Endothelial cell of umbilical vein (primary cell): ENCODE measurements at places on chromosomes 3 and 15. TPM values are rescaled to one million over a fixed set of nuclear protein-coding genes. Genes with fewer than 3 reads are reported as not detected.

- no peak for DNase-seq
Observed at GRCh38 chr3:98612996-98613517, 19.6 kb upstream of the CPOX start.

- no peak for DNase-seq
Observed at GRCh38 chr3:144142151-144142840, 170.7 kb downstream of the DIPK2A start.

- DNase-seq: peak; percentile 70
Observed at GRCh38 chr15:95558131-95558530, 772.4 kb upstream of the NR2F2 start.

GRCh38 chr15:87916208-87916607 is 340.3 kb downstream of the NTRK3 start:
- no peak for DNase-seq

- no peak for DNase-seq
Observed at GRCh38 chr15:94229591-94230369, 1.6 kb upstream of the MCTP2 start.

GRCh38 chr3:53682807-53683206 is 163.4 kb downstream of the CHDH start:
- no peak for DNase-seq

DNA sequence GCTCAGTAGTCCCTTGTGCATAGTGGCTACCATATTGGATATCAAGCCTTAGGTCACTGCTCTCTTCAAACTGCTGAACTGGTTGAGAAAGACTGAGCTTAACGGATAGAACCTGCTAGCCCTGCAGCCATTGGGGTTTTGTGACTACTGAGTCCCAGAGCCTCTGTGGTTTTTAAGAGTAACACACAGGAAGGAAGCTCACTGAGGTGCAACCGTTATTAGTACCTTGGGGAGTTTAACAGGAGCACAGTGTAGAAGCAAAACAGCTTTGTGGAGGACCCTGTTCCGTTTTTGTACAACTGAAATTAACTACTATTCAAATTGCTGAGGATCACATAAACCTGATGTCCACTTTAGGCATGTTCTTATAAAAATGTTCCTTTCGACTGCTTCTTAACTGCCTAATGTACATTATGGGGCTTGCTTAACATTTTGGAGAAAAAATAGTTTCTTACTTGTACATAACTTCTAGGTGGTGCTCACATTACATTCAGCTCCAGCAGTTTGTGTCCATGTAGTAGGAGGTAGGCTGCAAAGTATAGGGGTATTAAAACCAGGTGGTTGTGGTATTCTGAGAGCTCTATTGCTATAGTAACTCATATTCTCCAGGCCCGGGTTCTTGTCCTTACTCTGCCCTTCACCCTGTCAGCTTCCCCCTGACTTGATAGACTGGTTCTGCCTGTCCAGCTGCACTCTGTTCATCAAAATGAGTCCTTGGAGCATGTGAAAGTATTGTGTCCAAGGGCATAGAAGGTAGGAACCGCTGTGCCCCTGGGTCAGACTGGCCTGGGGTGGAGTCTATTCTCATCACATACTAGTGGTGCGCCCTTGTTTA is 17.3 kb downstream of the PXK start:
- no peak for DNase-seq

- no peak for DNase-seq
Observed at GRCh38 chr15:66388576-66388975, 1.9 kb downstream of the MAP2K1 start.

- peak; percentile 84 for DNase-seq
Observed at GRCh38 chr3:112353365-112353764, 20.4 kb downstream of the CD200 start.

DNA sequence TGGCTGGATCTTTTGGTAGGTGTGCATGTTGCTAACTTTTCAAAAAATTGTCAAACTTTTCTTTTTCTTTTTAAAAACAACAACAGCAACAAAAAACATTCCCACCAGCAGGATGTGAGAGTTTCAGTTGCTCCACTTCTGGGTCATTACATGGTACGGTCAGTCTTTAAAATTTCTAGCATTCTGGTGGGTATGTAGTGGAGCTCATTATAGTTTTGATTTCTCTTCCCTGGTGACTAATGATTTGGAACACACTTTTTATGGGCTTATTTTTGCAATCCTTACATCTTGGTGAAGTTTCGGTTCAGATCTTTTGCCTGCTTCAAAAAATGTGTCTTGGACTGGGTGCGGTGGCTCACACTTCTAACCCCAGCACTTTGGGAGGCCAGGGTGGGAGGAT is 19.3 kb downstream of the ATP1B3 start:
- DNase-seq: no peak

DNA sequence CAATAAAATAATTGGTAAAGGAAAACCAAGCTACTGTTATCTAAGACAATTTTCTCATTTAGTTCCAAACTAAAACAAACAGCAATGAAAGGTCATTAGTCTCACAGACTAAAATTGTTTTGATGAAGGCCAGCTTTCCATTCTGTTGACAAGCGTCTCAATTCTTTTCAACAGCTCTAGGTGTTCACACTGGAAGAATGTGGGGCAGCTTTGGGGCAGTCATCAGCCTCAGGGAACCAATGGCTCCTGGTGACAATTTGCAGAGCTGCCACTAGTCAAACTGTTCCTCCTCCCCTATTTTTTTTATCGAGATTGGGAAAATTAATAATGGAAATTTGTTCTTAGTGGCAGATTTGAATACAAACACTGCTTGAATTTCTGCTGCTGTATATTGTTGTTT is 104.2 kb downstream of the MEIS2 start:
- DNase-seq: no peak

- no peak for DNase-seq
Observed at GRCh38 chr3:167691366-167691765, 37.6 kb upstream of the WDR49 start.

- DNase-seq: peak; percentile 38
Observed at GRCh38 chr15:100602823-100603393, 519 bp downstream of the ASB7 start.

DNA sequence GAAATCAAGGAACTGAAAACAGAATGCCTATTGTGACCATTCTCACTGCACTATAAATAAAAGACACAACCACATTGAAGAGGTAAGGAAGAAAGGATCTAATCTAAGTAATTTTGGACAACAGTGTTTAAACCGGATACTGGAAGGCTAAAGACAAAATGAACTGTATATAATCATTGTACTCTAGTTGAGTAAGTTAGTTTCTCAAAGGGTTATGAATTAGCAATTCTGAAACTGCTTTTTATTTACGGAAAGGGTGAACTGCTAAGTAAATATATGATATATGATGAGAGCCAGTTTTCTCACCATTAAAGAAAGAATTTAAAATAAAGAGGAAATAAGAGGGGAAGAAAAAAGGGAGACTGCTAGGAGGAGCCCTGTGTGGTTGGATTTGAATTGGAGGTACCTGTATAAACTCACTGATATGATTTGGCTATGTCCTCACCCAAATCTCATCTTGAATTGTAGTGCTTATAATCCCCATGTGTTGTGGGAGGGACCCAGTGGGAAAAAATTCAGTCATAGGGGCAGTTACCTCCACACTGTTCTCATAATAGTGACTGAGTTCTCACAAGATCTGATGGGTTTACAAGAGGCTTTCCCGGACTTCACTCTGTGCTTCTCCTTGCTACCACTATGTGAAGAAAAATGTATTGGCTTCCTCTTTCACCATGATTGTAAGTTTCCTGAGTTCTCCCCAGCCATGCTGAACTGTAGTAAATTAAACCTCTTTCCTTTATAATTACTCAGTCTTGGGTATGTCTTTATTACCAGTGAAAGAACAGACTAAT is 607.7 kb downstream of the PYDC2 start:
- DNase-seq: no peak

- DNase-seq: no peak
Observed at GRCh38 chr3:186651678-186652215, 11.5 kb downstream of the FETUB start.

DNA sequence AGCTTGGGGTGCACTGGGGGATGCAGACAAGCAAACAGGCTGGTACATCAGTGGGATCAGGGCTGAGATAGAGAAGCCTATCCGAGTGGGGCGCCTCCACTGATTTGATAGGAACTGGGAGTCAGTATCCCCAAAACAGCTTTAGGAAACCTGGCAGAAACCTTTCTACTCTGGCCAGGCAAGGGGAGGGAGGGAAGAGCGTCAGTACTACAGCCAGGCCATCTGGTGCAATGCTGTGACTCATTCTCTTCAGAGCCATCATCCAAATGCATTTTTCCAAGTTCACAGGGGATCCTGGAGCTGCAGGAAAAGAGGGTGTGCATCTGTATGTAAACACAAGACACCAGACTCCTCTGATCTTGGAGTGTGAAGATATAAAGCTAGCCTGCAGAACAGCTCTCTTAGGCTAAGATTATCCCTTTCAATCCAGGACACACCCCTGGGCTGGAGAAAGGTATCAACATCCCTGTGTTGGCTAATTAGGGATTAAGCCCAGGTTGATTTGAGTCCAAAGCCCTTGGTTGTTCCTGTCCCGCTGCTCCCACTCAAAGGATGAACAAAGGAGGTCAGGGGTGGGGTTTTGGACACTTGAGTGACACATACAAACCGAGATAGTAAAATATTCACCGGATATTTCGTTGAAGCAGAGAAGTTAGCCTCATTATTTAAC is 9.3 kb downstream of the GALNT15 start:
- no peak for DNase-seq

- DNase-seq: peak; percentile 45
Observed at GRCh38 chr3:15796331-15796730, 1.4 kb downstream of the ANKRD28 start.

DNA sequence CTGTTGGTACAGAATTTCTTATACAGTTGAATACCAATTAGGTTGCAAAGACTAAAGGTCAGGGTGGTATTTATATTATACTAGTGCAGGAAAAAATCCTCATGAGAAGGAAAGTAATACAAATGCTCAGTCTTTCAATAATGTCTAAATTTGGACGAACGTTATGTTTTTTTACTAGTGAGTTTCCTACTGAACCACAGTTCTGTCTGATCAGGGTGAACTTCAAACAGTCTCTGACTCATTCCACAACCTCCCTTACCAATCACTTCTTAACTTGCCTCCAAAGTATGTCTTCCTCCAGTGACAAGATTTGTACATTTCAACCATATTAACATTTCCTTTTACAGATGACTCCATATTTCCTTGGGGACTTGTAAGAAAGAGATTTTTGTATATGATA is 3.4 kb downstream of the TMEM212 start:
- peak; percentile 69 for DNase-seq

DNA sequence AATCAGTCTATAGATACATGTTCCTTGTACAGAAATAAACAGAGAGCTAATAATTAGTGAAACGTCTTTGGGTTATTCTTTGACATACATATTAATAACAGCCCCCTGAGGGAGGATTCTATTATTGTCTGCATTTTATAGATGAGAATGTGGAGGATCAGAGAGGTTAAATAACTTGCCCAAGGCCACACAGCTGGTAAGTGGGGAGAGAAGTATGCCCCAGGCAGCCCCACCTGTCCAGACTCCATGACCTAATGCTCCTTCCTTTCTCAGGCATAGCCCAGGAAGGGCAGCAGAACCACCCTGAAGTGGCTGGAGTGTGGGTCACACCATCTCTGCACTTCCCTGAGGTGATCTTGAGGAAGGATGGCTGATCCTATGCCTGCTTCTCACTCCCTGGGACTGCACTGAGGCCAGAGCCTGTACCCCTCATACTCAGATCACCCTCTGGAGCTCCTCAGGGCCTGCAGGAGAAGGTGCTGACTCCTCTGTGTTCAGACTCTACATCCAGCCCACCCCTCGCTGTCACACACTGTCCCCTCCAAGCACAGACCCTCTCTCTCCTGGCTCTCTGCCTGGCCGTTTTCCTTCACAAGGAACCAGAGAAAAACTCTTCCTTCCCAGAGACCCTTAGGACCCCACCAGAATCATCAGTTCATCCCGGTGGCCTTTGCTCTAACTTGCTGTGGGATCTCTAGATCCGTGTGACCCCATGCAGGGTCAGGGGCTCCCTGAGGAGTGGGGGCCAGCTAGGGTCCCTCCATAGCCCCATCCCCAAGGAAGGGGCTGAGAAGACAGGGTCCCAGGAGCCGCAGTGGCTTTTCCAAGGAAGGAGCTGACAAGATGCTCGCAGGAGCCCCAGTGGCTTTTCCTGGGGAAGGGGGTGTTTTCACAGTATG is 4.4 kb upstream of the HHATL start:
- DNase-seq: no peak

- DNase-seq: peak; percentile 74
Observed at GRCh38 chr3:188776447-188776846, 395.3 kb upstream of the TPRG1 start.

DNA sequence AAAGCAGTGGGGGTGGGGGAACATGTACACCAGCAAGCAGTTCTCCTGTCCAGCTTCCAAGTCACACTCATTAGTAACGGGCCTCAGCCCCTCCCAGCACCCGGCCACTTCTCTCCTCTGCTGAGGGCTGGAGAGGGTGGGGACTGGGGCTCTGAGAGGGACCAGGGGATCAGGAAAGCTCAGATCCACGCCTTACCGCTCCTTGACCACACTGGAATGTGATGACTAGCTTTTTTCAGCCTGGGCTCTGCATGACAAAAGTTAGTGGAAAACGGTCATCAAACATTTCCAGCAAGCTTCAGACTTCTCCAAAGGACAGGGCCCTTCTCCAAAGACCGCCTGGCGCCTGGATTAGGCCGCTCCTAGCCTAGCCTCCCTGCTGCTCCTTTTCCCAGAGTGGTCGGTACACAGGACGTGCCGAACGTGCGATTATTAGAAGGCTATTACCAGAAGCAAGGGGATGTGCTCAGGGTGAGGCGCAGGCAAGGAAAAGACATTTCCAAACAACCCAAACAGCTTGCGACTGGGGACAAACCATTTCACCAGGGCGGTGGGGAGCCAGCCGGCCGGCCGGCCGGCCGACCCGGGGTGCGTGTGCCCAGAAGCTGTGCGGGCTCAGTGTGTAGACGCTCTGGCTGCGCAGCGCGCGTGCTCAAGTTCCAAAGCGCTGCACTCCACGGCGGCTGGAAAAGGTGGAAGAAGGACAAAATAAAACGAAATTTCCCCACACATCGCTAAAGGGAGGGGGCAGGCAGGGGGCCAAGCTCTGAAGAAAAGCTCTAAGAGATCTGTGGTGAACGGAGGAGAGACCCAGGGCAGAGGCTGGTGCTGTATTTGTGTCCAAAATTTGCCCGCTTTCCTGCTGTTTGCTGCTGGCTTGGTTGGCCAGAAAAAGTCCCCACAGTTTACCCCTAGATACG is 51.0 kb upstream of the SSR3 start:
- DNase-seq: peak; percentile 34

DNA sequence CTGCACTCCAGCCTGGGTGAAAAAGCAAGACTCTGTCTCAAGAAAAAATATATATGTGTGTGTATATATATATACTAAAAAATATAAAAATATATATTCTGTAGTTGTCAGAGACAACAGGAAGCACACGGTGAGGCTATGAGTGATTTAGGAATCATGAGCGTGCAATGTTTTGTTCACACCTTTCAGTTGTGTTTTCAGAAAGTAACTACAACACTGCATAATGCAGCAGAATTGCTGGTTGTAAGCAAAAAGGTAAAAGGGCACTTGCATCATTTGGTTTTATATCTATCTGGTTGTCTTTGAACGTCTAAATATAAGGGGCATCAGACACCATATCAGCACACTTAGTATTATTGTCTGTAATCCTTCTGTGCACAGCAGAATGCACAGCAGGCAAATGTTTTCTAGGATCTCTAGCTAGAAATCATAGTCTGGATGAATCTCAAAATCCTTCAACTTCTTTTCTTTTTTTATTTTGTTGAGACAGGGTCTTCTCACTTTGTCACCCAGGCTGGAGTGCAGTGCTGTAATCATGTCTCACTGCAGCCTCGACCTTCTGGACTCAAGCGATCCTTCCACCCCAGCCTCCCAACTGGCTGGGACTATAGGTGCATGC is 44.8 kb downstream of the CCR3 start:
- no peak for DNase-seq

GRCh38 chr3:185155678-185156077 is 2.8 kb upstream of the C3orf70 start:
- DNase-seq: no peak

Gene CSNK1G1
- total RNA-seq: 25.9 and 31.7 TPM in 2 replicates

Gene PAQR5
- 0.09 TPM in 1 of 2 replicates, not detected in the other for total RNA-seq
